Stimulated activated CD4-positive, alpha-beta T cell treated with anti-CD3 and anti-CD28 coated beads, Interleukin-15, amount 100 ng/mL, for 1 hour (primary cell): ENCODE measurements at places on chromosomes 12 and 14.

DNA sequence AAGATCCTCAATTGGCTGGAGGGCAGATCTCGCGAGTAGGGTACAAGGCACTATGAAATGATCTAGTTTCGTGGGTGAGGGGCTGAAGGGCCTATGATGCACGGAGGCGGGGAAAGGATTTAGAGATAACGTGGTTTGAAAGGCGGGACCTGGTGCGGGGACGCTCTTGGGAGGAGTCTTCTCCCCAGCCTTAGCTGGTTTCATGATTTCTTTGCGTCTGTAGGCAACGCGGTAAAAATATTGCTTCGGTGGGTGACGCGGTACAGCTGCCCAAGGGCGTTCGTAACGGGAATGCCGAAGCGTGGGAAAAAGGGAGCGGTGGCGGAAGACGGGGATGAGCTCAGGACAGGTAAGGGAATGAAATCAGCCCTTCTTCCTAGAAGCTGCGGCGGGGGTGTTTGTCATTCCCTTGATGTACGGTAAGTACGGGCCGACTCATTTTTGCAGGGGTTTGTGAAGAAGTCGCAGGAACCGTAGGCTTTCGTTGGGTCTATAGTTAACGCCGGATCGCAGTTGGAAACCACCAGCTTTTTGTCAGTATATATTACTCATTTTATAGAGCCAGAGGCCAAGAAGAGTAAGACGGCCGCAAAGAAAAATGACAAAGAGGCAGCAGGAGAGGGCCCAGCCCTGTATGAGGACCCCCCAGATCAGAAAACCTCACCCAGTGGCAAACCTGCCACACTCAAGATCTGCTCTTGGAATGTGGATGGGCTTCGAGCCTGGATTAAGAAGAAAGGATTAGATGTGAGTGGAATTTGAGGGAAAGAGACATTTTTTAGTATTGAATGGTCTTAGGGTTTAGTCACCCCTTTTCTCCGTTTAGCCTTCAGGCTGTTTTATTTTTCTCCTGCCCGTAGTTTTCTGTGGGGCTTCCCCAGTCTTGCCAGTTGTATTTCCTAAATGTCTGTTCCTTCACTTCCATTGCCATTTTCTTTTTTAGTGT, 602 bp downstream of the APEX1 start:
- no peak for DNase-seq

DNA sequence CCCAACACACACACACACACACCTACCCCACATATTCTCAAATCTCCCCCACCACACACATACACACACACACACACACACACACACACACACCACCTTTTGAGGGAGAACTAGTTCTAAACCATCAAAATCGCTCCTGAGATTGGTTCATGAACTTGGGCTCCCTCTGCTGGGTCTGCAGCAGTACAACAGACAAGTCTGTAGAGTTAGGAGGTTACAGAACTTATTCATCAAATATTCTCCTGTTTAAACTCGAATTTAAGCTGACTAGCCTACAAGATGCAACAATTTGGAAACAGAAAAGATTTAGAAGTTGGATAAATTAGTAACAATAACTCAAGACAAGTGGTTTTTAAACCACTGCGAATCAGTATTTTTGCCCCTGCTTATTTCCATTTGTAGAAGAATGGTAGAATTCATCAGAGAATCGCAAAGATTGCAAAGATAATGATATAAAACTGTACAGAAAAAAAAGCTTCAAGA, 136.4 kb upstream of the USP15 start:
- peak; percentile 1 for DNase-seq

DNA sequence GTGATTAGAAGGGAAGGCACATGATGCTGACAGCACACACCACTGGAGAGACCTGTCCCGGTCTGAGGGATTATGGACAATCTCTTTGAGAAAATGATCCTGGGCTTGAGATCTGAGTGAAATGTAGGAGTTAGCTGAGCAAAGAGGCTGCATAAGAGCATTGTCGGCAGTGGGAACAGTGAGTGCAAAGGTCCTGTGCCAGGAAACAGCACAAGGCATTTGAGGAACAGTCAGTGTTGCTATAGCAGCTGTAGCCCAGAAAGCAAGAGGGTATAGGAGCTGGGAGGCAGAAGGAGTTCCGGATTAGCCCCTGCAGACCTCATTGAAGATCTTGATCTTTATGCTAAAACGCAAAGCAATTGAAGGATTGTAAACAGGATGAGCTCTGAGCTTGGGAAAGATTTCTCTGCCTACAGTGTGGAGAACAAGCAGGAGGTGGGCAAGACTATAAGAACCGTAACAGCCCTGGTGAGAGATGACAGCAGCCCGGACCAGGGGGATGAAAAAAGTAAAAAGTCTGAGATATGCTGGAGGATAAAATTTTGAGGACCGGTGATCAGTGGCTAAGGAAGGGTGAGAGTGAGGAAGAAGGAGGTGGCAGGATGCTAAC, 28.5 kb downstream of the CFL2 start:
- no peak for DNase-seq

- no peak for DNase-seq
These were observed 394.6 kb downstream of the AEBP2 start for GRCh38 chr12:19833775-19834501.

DNA sequence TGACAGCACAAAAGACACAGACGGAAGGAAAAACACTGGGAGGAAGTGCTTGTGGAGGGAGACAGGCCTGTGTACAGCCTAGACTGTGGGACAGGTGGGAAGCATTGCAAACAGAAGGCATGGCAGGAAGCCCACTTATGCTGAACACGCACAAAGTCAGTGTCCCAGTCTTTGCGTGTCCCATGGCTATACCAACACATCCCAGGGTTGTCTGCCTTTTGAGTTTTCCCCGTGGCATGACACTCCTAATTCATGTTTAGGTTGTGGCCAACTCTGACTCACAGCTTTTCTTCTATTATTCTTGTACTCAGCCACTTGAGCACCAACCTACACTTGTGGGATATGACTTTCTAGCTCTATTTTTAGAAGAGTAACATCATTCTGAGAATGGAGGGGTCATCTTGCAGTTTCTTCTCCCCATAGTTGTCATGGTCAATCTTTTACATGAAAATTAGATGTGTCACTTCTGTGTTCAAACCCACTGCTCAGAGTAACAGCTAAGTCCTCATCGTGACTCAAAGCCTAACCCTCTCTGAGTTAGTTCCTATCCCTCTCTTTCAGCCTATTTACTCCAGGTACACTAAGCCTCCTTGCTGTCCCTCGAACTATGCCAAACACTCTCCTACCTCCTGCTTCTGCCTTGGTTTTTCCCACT, 27.5 kb upstream of the JPH4 start:
- no peak for DNase-seq

- DNase-seq, result no peak
These were observed 308.1 kb downstream of the RPAP3 start for GRCh38 chr12:47397664-47398281.

- no peak for DNase-seq
These were observed 223.7 kb downstream of the AKAP6 start for GRCh38 chr14:32552766-32553165.

- peak; percentile 51 for DNase-seq
These were observed 9.9 kb downstream of the BCL7A start for GRCh38 chr12:122031342-122032216.
